ENCODE measurements at places on chromosomes 11 and 22. TPM values are rescaled to one million over a fixed set of nuclear protein-coding genes. Genes with fewer than 3 reads are reported as not detected.

The OR5D14 gene
- 0.37 TPM for total RNA-seq

The OR10D3 gene
- not detected for total RNA-seq

The MPEG1 gene
- not detected for total RNA-seq

The KCNK4 gene
- not detected for total RNA-seq

- DNase-seq, result peak; percentile 29
Measured at GRCh38 chr11:129286813-129287212, 88.8 kb upstream of the BARX2 start.

GRCh38 chr22:28365371-28365770 is 314.3 kb downstream of the TTC28 start:
- DNase-seq, result no peak

DNA sequence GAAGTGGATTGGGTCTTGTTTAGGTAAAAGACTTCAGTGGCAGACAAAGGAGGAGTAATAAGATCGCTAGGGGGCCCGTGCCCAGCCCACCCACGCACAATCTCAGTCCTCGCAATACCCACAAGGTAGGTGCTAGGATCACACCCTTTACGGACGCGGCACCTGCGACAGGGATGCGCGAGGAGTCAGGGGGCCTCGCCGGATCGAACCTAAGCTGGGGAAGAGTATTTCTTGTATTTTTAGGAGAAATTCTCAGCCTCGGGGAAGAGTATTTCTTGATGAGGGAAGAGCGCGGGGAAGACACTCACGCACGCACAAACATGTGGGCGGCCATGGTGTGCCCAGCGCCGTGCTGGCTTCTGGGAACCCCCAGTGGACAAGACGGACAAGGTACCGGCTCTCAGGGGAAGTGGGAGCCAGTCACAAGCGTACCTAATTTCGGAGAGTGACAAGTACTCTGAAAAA is 745 bp upstream of the FAM118A start:
- no peak for DNase-seq

DNA sequence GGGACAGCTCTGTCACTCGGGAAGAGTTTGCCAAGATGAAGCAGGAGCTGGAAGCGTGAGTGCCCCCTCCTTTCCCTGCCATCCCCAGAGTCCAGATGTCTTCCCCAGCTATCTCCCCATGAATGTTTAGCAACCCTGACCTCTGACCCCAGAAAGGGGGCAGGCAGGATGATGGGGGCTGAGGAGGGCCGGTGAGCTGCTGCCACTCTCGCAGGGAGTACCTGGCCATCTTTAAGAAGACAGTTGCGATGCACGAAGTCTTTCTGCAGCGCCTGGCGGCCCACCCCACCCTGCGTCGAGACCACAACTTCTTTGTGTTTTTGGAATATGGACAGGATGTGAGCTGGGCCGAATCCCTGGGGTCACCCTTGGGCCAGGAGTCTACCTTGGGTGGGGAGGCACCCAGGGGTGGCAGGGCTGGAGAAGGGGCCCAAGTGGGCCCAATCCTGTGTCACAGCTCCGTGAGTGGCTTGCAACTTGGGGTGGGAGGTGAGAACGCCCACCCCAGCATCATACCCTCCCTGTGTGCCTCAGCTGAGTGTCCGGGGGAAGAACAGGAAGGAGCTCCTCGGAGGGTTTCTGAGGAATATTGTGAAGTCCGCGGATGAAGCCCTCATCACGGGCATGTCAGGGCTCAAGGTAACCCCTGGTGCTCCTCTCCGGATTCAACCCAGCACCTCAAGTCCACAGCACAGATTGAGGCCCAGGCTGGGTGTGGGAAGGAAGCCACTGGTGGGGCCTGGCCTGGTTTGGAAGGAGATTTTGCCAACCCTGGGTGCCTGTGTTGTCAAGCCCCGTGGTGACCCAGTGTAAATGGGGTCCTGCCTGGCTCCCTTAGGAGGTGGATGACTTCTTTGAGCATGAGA is 7.5 kb downstream of the CFL1 start:
- DNase-seq, result no peak

- no peak for DNase-seq
Measured at GRCh38 chr11:61004180-61004611, 32.7 kb downstream of the CD6 start.

- peak; percentile 68 for DNase-seq
Measured at GRCh38 chr22:26172389-26172990, 3.2 kb downstream of the SEZ6L start.

GRCh38 chr11:70326365-70326811 is 55.9 kb downstream of the PPFIA1 start:
- DNase-seq, result no peak

DNA sequence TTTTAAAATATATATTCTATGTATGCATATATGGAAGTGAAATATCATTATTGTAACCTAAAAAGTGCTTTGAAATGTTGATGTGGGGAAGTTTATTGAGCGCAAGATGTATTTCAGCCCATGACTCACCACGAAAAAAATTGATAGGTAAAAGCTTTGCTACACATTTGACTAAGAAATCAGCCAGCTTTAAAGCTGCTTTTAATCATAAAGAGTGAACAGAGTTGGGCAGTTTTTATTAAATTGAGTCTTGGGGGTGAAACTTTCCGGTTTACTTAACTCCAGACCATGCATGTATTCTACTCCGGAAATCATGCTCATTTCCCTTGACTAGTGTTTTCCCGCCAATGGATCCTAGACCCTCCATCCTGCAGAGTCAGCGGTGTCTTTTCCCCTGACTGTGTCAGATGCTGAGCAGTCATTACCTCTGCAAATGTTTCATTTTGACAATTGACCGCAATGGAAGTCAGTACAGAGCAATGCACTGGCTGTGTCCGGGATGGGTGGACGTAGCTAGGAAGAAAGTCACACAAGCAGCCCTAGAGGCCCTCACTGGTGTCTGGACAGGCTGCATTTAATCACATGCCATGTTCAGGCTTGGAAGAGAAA is 47.2 kb upstream of the MPEG1 start:
- no peak for DNase-seq

Measured in SK-MEL-5 (cell line).